Fibroblast of skin of left biceps (primary cell): ENCODE measurements at places on chromosomes 2 and 18.
A peak's percentile ranks its signal among the peaks of the same experiment; 100 is the strongest.

DNA sequence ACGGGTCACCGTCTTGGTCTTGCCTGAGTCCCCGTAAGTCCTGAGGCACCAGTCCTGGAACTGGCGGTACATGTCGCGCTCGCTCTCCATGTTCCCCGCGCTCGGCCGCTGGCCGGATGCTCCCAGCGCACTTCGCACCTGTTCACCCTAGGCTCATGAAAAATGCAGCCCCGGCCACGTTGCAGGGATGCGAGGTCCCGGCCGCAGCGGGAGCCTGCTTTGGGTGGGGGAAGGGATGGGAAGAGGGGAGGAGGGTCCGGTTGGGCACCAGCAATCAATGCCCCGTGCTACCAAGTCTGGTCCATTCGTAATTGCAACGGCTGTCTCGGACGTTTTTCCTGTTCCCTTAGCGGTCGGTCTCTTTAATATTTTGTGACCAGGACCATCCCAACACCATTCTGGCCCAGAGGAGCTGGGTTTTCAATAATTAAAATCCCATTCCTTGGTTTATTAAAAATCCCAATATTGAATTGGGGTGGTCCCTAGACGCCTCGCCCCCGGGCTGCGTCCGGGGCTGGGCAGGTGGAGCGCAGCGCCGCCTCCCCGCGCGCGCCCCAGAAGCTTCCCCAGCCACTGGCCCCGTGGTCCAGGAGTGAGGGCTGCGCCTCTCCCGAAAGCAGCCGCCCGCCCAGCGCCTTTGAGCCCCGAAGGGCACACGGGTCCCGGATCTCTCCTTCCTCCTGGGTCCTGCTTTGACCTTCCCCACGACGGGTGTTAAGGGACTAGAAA, 1.4 kb downstream of the NOL4 start:
- DNase-seq: no peak

- DNase-seq: no peak
Measured at GRCh38 chr18:43129946-43130524, 14.6 kb upstream of the RIT2 start.

GRCh38 chr2:63673865-63674533, 85.2 kb downstream of the MDH1 start:
- no peak for DNase-seq

DNA sequence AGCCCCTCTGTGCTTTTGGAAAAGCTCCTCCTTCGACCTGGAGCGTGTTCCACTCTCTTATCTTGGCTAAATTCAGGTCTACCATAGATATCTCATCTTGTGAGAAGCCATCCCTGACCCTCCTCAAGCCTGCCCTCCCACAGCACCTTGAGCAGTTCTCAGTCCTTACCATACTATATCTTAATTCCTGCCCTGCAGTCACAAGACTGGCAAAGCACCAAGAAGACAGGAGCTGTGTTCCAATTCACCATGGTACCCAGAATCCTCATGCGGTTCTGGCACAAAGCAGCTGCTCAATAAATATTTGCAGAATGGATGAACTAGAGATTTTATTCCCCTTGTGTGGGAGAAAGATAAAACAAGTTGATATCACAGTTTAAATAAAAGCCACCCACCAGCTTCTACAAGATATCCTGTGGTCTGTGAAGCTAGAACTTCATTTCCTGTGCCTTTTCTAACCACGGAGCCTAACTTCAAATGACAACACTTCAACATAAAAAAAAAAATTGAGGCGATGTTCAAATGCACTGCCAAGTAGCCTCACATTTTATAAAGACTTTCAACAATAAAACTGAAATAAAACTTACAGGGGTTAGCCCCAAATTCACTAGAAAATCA, 19.5 kb downstream of the MARCHF4 start:
- DNase-seq: no peak

DNA sequence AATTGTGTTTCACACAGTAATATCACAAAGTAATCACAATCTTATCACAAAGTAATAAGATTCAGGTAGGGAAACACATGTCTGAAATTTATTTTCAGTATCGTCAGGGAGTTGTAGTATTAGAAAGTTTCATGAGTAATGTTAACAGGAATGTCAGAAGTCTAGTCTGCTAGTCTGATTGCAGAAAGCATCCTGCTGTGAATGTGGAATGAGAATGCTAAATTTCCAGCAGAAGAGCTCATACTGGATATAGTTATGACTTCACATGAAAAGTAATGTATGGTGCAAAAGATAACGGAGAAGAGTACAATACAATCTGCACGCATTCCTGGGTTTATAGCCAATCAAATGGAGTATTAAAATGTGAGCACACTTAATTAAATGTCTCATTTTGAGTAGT, 494.7 kb upstream of the SETBP1 start:
- peak; percentile 11 for DNase-seq

- peak; percentile 64 for DNase-seq
Measured at GRCh38 chr2:105403783-105404698, 5.2 kb upstream of the FHL2 start.

- DNase-seq: no peak
Measured at GRCh38 chr2:144615866-144616565, 96.1 kb upstream of the ZEB2 start.

DNA sequence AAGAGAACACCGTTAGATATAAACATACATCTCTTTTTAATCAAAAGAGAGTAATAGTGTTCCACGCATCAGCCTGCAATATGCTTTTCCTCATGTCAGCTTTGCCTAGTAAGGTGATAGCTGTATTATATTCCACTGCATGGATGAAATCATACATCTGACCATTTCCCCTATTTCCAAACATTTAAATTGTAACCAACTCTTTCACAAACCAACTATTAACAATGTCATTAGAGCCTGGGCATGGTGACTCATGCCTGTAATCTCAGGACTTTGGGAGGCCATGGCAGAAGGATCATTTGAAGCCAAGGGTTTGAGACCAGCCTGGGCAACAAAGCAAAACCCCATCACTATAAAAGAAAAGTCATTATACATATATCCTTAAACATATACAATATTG, 284.8 kb downstream of the BCL11A start:
- no peak for DNase-seq

GRCh38 chr18:25167612-25168410, 184.2 kb downstream of the ZNF521 start:
- DNase-seq: no peak

DNA sequence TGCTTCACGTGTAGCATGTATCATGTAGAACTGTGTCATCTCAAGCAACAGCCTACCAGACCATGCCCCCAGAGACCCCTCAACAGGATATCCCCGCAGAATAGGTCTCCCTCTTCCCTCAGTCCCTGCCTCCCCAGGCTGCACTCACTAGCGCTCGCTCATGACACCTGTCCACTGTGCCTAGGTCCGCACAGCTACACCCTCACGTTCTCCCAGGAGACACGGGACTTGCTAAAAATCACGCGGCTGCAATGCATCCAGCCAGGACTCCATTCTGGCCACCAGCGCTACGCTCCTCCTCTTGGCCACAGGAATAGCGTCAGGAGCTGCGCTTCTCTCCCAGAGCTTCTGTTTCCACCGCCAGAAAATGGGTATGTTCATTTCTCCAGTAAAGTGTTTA, 2.5 kb downstream of the PXDN start:
- no peak for DNase-seq

- DNase-seq: no peak
Measured at GRCh38 chr2:127582863-127583861, 47.7 kb downstream of the MYO7B start.
